ENCODE measurements at places on chromosomes 16 and 17.
A peak's percentile ranks its signal among the peaks of the same experiment; 100 is the strongest.

- H3K4me1 ChIP-seq = no peaks in the 10 kb centered on the region
- no peak for DNase-seq
- H3K27ac ChIP-seq = no peak overlapping the region
- no peaks in the 10 kb centered on the region for H3K36me3 ChIP-seq
These were observed 1.4 kb downstream of the SLC4A1 start for GRCh38 chr17:44266402-44267164.

GRCh38 chr17:30336369-30337171 is 2.7 kb upstream of the TMIGD1 start:
- no peak overlapping the region for H3K4me3 ChIP-seq
- peak; percentile 47 for DNase-seq
- peaks cover 4% of the 10 kb centered on the region for H3K36me3 ChIP-seq
- H3K4me1 ChIP-seq = peaks cover 42% of the 10 kb centered on the region
- H3K27me3 ChIP-seq = peaks cover 3% of the 10 kb centered on the region

GRCh38 chr17:13031718-13032350 is 14.0 kb upstream of the ELAC2 start:
- H3K36me3 ChIP-seq = no peaks in the 10 kb centered on the region
- peaks cover 9% of the 10 kb centered on the region for H3K4me1 ChIP-seq
- H3K27me3 ChIP-seq = no peaks in the 10 kb centered on the region
- no peak overlapping the region for H3K4me3 ChIP-seq
- DNase-seq = peak; percentile 15

GRCh38 chr16:3595110-3595486 is 16.3 kb downstream of the SLX4 start:
- H3K27ac ChIP-seq = no peak overlapping the region
- peaks cover 20% of the 10 kb centered on the region for H3K36me3 ChIP-seq
- H3K4me3 ChIP-seq = no peak overlapping the region
- no peaks in the 10 kb centered on the region for H3K27me3 ChIP-seq
- H3K4me1 ChIP-seq = no peaks in the 10 kb centered on the region
- no peak for DNase-seq

DNA sequence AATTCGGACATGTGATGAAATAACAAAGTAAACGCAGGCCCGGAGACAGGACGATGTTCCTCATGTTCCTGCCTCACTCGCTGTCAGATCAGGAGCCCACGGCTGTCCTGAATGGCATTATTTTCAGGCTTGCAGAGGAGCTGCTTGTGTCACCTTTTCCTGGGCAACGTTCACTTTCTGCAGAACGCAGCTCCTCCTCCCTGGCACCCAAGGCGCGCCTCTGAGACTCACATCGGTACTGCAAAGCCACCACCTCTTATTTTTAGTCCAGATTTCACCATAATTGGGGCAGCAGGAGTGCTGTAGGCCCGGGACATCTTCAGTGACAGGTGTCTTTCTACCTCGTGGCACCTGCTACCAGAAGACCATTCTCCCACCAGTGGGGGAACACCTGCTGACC is 8.0 kb upstream of the C16orf96 start:
- DNase-seq = no peak
- no peaks in the 10 kb centered on the region for H3K36me3 ChIP-seq
- no peak overlapping the region for H3K4me3 ChIP-seq
- peaks cover 10% of the 10 kb centered on the region for H3K4me1 ChIP-seq
- H3K27me3 ChIP-seq = peaks cover 16% of the 10 kb centered on the region

GRCh38 chr16:46688101-46688653 is 801 bp downstream of the VPS35 start:
- no peak for DNase-seq
- no peaks in the 10 kb centered on the region for H3K27me3 ChIP-seq
- no peak overlapping the region for H3K4me3 ChIP-seq
- peaks cover 9% of the 10 kb centered on the region for H3K36me3 ChIP-seq
- no peak overlapping the region for H3K27ac ChIP-seq

DNA sequence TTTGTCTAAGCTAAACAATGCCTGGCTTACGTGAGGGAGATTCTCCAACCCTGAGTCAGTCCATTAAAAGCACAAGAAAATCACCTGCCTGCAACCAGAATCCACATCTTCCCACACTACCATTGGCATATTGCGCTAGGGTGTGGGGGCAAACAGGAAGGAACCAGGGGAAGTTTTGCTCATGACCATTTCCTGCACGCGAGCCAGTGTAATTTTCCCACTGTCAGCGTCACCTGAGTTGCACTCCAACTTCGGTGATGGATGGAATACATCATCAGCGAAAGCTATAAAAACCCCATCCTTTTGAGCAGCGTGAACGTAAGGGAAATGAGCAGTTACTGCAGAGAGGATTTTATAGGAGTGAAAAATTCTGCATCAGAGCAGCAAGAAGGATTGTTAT is 167.9 kb upstream of the NOL11 start:
- peaks cover 7% of the 10 kb centered on the region for H3K4me1 ChIP-seq
- no peak overlapping the region for H3K27ac ChIP-seq
- no peak overlapping the region for H3K4me3 ChIP-seq
- H3K36me3 ChIP-seq = peaks cover 2% of the 10 kb centered on the region

DNA sequence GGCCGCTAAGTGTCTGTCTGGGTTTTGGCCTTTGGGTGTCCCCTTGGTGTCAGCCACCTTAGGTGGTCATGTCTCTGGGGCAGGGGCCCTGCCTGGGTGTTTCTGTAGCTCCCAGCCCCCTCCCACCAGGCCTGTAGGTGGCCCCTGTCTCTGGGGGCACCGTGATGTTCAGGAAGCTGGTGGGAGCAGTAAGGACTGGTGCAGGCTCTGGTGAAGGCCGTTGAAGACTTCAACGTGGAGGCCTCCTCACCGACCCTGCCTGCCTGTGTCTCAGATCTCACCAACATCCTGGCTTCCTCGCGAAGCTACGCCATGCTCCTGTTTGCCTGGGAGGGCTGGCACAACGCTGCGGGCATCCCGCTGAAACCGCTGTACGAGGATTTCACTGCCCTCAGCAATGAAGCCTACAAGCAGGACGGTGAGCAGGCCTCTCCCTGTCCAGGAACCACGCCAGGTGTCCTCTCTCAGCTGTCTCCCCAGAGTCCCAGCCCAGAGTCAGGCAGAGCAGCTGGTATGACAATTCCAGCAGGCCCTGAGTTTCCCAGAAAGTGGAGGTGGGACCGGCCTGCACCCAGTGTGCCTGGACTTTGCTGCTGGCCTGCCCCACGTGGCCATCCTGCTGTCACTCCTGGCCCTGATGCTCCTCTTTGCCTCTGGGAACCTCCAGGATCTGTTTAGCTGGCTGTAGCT is 2.8 kb downstream of the ACE start:
- no peak for DNase-seq
- H3K4me3 ChIP-seq = peak overlapping the region; percentile 45
- H3K36me3 ChIP-seq = no peaks in the 10 kb centered on the region
- H3K27ac ChIP-seq = no peak overlapping the region
- peaks cover 8% of the 10 kb centered on the region for H3K4me1 ChIP-seq

DNA sequence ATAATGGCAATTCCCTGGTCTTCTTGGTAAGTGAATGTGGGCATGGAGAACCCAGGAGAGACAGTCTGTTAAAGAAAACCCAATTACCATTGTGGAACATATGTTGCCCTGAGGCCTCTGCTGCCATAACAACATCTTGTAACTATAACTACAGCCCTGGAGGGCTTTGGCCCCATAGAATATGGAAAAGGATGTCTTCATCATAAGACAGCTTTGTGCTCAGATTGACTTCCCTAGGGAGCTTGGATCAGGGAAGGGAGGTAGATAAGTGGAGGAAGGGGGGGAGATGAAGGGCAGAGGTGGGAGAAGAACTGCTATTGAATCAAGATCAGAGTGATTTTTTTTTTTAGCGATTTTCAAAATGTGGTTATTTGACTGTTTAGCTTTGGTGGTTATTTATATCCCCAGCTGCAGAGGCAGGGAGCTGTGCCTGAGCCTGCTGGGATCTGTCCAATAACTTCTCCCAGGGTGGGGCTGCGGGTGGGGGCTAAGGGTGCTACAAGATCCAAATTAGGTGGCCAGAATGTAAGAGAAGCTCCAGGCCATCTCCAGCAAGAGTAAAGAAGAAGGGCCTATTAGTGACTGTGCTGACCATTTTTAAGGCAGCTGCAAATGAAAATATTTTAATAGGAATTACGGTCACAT is 5.3 kb upstream of the KAT7 start:
- H3K4me1 ChIP-seq = peaks cover 21% of the 10 kb centered on the region
- H3K4me3 ChIP-seq = no peak overlapping the region

GRCh38 chr17:47949197-47949759 is 7.9 kb downstream of the PNPO start:
- peak overlapping the region; percentile 76 for H3K27ac ChIP-seq
- H3K4me3 ChIP-seq = peak overlapping the region; percentile 70
- DNase-seq = peak; percentile 76
- peaks cover 41% of the 10 kb centered on the region for H3K4me1 ChIP-seq
- H3K36me3 ChIP-seq = peaks cover 31% of the 10 kb centered on the region
